ENCODE measurements at places on chromosomes 1 and 21.

DNA sequence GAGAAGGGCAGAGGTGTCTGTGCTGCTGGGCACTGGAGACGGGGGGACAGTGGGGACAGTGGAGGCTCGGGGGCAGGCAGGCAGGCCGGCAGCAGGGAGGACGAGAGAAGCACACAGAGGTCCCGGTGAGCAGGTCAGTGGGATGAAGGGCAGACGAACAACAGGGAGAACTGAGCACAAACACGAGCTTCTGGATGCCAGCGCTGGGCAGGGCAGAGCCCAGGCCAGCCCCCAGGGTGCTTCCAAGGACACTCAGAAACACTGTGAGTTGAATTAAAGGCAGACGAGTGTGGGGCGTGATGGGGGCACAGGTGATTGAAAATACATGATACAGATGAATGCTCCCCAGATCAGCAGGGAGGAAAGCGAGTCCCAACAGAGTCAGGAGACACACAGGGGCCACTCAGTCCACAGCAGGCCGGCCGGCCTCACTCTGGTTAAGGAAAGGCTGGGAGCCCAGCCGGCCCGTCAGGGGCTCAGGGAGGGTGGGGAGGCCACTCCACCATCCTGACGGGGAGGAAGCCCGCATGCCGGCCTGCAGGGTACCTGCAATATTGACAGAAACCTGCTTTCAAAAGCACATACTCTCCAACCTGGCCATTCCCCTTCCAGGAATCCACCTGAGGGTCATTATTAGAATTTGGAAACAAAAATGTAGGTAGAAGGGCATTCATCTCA lies 14.1 kb downstream of the SLC19A1 start:
- DNase-seq = no peak

GRCh38 chr1:25197982-25198662 lies 34.2 kb downstream of the SYF2 start:
- DNase-seq = no peak

- DNase-seq = no peak
Measured at GRCh38 chr1:95888941-95889390, 655.0 kb downstream of the RWDD3 start.

- no peak for DNase-seq
Measured at GRCh38 chr1:196056966-196057365, 551.3 kb downstream of the KCNT2 start.

DNA sequence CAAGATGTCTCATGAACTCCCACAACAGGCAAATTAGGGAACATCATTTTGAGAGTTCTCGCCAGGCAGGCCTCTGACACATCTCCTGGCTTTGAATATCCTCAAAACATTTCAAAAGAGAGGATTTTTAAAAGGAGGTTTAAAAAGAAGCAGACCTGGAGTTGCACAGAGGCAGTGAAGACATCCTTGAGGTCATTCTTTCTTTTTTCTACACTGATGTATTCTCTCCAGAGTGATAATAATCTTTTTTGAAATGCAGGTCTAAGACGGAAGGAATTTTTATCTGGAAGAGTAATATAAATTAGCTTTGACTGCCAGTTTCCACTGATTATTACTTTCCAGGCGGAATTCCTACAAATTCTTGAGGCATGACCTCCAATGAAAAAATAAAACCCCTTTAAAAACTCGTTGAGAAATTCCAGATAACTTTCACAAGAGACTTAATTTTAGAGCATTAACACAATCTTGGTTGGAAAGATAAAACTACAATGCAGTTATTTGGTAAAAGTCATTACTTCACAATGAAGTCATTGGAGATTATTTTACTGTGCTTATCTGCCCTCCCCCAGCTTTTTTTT lies 125.0 kb downstream of the LYPLAL1 start:
- DNase-seq = peak; percentile 94

DNA sequence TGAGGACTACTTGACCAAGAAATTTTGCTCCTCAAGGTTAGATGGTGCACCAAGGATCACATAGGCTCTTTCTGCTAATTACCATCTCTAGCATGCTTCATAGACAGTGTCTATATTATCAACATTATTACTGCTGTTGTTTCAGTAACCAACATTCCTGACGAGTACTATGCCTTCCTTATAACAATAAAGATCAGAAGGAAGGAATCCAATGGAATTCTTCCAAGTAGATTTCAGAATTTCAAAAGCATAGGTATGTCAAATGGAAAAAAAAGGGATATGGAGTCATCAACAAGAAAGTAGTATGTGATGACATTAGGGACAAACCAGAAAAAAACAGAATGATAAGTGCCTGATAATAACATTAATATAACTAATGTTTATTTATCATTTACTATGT lies 39.6 kb upstream of the LPGAT1 start:
- peak; percentile 73 for DNase-seq

DNA sequence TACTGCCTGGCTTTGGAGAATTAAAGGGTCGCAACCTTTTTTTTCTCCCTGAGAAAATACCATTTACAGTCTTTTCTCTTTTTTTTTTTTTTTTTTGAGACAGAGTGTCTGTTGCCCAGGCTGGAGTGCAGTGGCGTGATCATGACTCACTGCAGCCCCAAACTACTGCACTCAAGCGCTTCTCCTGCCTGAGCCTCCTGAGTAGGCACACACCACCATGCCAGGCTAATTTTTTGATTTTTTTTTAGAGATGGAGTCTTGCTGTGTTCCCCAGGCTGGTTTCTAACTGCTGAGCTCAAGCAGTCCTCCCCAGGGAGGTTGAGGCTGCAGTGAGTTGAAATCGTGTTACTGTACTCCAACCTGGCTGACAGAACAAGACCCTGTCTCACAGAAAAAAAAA lies 24.6 kb downstream of the UBE4B start:
- peak; percentile 72 for DNase-seq

DNA sequence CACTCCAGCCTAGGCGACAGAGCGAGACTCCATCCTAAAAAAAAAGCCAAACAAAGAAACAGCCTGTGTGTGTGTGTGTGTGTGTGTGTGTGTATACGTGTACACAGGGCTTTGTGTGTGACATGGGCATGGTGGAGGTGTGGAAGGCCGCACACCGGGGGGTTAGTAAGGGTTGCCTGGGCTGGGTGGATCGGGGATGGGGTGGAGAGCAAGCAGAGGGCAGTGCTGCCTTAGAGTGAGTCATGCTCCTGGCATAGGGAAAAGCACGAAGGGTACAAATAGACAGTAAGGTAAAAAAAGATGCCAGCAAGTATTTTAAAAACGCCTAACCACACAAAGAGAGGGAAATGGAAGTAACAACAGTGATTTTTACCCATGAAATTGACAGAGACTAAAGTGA lies 6.2 kb downstream of the PRMT2 start:
- DNase-seq = no peak

DNA sequence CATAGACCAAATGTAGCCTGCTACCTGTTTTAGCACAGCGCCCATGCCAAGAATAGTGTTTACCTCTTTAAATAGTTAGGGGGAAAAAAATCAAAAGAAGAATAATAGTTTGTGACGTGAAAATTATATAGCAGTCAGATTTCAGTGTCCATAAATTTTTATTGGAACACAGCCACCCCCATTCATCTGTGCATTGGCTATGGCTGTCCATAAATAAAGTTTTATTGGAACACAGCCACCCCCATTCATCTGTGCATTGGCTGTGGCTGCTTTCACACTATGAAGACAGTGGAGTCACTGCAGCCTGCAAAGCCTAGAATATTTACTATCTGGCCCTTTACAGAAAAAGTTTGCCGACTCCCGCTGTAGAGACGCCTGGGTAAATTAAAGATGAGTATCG lies 20.9 kb downstream of the EPHX1 start:
- no peak for DNase-seq

GRCh38 chr1:115641762-115642167 lies at the start of gene VANGL1:
Gene VANGL1, plus strand, starts transcription at chr1:115641970. Its CDS starts 9,444 bp downstream, at chr1:115651414.
- DNase-seq = peak; percentile 71

- no peak for DNase-seq
Measured at GRCh38 chr1:217484871-217485270, 146.0 kb downstream of the GPATCH2 start.

DNA sequence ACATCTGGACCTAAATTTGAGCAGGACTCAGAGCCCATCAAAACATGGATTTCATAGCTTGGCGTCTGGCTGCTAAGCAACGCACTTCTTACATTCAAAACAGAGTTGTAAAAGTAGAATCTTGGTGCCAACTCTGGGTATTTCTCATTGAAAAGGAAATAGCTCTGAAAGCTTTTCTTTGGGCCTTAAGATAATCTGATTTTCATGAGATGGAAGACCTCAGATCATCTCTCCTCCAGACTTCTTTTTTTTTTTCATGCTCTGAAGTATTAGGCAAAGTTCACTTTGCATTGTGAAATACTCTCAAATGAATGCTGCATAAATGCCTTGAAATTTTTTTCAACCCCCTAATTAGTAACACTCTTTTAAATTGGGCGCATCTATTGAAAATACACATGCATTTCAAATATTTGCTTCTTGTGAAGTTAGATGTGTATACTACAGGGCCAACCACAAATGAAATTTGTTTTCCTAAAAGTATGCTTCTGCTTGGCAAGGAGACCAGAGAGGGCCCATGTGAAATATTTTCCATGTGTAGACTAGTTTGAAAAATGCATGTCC lies 4.2 kb downstream of the ADAMTS5 start:
- DNase-seq = peak; percentile 52

DNA sequence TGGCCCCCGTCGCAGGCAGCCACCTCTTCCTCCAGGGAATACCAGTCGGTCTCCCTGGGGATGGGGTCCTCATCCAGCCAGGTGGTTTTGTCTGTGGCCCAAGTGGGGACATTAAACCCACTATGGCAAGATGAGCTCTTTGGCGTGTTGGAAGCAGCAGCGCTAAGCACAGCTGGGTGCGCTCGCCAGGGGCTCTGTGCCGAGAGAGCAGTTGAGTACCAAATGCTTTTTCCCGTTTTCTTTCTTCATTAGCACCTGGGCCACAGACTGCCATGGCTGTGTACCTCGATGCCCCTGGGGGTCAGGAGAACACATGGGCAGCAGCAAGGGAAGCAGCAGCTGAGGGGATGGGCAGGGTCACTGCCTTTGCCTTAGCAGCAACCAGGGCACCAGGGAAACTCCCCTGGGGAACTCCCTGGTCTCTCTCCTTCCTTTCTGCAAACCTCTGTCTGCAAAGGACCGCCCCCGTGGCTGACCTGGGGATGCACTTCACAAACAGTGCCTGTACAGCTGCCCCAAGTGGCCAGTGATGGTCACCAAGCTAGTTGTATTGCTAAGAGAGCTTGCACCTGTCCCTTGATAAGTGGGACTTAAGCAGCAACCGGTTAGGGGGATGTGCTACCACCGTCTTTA lies 31.1 kb downstream of the EDARADD start:
- DNase-seq = no peak

DNA sequence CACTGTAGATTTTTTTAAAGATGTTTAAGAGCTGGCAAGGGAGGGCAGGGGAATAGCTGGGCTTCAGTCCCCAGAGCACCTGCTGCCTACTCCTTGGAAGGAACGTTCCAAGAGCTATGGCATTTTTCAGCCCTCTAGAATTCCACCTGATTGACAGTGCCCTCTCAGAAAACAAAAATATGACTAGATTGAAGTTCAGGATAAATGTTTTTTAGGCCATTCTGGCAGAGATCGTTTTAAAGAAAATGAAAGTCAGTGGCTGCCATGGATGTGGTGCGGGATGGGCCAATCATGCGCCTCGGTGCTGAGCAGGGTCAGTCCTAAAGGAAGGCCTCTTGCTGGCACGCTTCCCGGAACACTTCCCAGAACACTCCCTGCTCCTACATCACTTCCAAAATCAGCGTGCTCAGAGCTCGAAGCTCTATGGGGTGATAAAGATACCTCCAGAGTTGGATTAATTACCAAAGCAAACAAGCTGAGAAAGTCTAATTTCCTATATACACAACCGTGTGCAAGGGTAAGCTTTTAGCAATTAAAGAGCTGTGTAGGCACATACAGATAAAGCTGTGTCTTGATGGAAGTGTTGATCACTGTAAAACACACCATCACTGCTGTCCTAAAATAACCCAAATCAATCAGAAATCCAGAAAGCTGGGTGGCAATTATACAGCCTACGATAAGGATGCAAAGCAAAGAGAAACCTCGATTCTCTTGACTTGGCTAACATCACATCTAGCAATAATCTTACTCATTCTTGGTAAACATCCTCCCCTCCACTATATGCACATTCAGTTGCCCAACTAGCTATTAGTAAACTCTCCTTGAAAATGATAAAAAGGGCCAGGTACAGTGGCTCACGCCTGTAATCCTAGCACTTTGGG lies 34.6 kb downstream of the TGFBR3 start:
- DNase-seq = peak; percentile 86

Data from EH (cell line).